ENCODE measurements at places on chromosomes 6 and 20.
A peak's percentile ranks its signal among the peaks of the same experiment; 100 is the strongest.

DNA sequence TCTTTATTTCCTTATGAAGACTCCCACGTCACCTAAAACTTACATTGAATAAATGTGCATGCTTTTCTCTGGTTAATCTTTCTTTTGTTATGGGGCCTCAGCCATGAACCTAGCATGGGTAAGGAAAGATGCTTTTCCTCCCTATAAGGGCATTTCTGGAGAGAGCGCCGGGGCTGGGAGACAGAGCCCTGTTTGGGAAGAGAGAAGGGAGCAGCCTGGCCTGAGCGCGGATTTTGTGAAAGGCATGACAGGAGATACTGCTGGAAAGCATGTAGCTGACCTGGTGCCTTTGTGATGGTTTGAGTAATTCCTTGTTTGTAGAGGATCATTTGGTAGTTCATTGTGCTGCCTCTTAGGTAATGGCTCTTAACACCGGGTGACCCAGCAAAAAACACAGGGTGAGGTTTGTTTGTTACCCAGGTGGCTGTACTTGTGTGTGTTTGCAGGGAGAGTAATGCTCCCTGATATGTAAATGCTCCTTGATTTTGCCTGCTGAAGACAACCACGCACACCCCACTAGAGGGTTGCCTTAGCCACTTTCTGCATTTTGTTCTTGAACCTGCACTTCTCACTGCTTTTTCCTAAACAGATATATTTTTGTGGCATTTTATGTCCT, 59.2 kb downstream of the ANKRD6 start:
- DNase-seq: no peak

GRCh38 chr20:11193241-11193640, 519.4 kb upstream of the JAG1 start:
- DNase-seq: no peak

DNA sequence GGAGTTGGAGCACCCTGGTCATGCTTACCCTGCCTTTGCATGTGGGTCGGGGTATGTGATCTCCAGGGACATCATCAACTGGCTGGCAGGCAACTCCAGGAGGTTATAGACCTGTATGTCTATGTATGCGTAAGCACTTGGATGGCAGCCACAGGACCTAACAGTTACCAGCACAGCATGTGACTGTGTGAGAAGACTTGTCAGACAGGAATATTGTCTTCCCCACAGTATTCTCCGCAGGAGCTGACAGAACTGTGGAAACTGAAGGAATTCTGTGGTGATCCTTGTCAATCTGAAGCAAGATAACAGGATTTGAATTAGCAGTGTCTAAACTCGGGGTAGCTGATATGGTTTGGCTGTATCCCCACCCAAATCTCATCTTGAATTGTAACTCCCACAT, 59.2 kb downstream of the TMEM244 start:
- no peak for DNase-seq

DNA sequence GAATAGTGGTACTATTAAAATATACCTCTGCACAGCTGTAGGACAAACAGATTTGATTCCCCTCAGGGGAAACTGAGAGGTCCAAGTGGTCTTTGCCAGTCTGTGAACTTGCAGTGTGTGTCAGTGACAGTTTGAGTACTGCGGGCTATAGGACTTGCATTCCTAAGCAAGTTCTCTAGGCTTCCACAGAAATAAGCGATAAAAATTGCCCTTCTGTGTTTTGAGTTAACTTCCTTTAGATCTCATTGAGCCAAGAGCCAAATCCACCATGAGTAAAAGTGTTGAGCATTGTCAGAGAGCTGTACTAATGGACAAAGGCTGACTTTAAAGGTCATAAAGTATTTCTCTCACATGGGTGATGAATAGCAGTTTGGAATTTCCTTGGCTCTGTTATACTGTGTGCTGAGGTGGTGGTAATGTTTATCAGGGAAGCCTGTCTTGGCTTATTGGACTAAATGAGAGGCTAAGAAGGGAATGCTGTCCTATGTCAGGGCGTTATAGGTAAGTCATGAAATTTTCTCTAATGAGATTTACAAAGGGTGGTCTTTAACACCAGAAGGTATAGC, 122.6 kb upstream of the MAP3K7 start:
- no peak for DNase-seq

- DNase-seq: no peak
These were observed 97.9 kb downstream of the SOD2 start for GRCh38 chr6:159595173-159595572.

DNA sequence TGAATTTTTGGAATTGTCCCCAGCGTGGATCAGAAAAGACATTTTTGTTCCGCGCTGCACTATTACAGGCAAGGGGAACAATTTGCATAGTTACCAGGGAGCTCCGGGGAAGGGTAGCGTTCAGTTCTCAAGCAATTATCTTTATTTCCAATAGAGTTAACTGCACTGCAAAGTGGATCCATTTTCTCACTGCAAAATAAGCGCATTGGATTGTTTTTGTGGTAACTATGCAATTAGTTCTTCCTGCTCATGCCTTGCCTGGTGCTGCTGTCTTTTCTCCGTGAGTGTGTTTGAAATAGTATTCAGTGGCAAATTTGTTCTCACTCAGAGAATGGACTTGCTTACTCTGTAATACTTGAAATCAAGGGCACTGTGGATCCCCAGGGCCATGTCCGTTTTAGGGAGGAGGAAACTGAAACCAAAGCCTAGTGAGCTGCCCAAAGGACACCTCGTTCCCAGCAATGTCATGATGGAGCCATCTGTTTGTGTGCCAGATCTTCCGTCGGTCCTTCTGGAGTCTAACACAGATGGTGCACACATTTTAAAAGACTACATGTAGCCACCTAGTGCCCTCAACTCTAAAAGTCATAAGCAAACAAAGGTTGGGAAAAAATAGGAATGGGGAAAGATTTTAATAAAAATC, 7.4 kb upstream of the PCK1 start:
- DNase-seq: no peak

DNA sequence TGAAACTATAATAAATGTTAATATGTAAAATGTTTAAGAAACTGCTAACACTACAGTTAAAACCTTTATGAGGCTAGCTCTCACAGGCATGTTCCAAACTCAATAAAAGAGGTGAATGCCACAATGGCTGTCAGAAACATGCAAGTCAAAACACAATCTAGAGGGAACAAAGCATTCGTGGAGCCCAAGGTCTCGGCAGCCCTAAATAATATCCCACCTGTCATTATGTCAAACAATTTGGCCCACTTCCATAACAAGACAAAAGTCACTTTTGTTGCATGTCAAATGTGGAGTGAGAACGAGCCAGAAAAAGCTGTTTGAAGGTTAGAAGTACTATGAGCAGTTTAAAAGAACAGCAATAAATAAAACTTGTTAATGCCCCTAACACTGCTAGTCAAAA, 181.9 kb downstream of the GMDS start:
- no peak for DNase-seq

DNA sequence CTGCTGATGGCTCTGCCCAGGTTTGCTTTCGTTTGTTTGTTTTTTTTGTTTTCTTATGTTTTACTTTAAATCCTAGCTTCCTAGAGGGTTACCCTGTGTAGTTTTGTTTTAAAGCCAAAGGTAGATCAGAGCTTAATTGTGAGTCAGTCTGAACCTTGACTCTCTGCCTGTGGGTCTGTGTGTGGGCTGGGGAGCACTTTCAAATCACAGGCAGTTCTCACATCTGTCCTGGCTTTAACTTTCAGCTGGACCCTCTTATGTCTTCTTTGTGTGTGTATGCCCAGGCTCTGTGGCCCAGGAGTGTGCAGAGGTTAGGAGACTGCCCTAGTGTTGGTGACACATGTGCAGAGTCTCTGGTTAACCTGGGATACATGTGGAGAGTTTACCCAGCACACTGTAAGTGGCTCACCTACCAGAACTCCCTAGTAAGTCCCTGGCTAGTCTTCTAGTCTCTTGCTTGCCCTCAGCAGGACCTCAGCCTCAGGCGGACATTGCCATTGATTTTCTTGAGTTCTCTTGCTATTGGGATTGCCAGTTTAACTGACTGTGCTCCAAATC, 19.0 kb downstream of the HIVEP1 start:
- DNase-seq: no peak

- DNase-seq: no peak
These were observed 216.9 kb upstream of the PRND start for GRCh38 chr20:4504814-4505213.

DNA sequence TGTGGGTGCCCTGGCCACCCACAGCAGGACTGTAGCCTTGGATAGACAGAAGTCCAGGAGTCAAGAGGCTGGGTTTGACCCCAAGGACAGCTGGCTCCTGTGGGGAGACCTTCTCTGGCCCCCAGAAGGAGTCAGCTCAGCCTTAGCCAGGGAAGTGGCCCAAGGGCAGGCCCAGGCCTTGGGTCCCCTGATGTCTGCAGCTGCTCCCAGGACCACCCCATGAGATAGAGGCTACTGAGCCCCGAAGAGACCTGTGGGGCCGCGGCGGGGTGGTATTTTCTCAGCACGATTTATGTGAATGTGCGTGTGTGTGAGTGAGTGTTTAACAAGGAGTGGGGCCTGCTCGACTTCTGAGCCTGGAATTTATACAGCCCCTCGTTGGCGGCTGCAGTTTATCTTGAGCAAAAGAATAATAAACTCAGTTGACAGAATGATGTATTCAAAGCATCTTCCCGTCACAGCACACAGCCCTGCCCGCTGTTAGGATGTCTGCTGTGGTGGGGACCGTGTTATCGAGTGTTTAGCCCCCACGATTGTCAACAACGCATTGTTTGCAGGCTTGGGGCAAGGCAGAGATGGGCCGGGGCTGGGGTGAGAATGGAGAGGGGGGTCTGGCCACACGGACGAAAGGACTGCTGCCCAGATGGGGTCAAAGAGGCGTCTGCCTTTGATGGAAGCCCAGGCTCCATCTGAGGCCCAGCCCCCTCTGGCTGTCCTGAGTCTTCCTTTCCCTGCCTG, 163.3 kb downstream of the VEGFA start:
- DNase-seq: no peak

DNA sequence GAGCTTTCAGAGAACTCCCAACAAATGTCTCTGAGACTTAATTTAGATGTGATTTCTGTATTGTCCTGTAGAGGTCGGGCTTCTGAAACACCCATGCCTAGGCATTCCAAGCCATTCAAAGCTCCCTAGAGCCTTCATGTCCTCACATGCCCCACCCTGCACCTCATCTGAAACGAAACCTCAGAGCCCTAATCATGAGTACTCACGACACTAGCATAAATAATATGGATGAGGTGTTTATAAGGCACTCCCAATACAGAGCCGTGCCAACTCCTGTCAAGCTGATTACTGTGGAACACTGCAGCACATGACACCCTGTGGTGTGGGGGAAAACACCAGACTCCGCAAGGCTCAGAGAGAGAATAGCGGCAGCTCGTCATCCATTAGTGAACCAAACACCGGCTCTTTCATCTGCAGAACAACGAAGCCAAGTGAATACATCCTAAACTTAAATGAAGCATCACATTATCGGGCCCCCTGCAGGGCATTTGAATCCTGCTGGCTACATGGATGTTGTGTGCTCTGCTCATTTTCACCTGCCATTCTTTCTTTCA, 83.8 kb downstream of the FNDC1 start:
- peak; percentile 14 for DNase-seq

DNA sequence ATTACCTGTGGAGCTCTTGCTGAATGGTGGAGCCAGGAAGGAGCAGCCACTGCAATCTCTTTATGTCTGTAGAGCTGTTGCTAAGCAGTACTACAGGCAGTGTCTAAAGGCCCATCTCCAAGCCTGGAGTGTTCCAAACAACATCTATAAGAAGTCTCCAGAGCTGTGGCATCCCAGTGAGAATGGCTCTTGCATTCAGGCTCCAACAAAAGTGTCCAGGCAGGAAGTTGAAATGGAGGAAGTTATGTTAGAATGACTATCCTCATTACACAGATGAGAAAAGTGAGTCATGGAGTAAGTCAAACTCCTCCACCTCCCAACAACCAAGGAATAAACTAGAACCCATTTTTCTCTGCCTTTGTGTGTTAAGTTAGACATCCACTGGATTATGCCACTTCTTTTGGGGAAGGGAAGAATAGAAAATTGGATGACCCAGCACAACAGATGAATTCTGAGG, 288.5 kb upstream of the STXBP5 start:
- DNase-seq: no peak

- DNase-seq: no peak
These were observed 34.0 kb upstream of the INSM1 start for GRCh38 chr20:20333866-20334265.

GRCh38 chr6:114151064-114151690, 180.2 kb upstream of the HDAC2 start:
- no peak for DNase-seq

DNA sequence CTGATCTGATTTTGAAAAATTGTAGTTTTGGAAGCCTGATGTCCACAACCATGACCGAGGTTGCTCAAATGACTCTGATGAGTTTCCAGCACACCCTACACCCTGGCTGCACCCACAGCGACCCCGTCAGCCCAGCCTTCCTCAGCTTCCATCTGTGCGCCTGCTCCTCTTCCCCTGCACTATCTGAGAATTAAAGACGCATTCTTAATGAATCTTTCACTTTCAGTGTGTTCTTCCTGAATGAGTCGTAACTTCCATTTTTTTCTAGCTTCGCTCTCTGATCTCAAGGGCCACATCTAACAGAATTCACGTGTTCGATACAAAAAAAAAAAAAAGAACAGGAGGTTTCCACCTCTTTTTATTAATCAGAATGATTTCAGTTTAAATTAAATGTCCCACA, 21.3 kb upstream of the RREB1 start:
- DNase-seq: peak; percentile 53

- DNase-seq: no peak
These were observed 51.5 kb upstream of the NXT1 start for GRCh38 chr20:23298926-23299672.

GRCh38 chr6:53912661-53913060, 117.9 kb downstream of the LRRC1 start:
- no peak for DNase-seq

- DNase-seq: no peak
These were observed 394.4 kb upstream of the ADGRB3 start for GRCh38 chr6:68240726-68241125.

GRCh38 chr20:7748624-7749023, 191.6 kb downstream of the HAO1 start:
- no peak for DNase-seq

GRCh38 chr6:160730911-160731310, 28.9 kb downstream of the PLG start:
- DNase-seq: no peak
